ENCODE measurements at places on chromosomes 3 and 15.

DNA sequence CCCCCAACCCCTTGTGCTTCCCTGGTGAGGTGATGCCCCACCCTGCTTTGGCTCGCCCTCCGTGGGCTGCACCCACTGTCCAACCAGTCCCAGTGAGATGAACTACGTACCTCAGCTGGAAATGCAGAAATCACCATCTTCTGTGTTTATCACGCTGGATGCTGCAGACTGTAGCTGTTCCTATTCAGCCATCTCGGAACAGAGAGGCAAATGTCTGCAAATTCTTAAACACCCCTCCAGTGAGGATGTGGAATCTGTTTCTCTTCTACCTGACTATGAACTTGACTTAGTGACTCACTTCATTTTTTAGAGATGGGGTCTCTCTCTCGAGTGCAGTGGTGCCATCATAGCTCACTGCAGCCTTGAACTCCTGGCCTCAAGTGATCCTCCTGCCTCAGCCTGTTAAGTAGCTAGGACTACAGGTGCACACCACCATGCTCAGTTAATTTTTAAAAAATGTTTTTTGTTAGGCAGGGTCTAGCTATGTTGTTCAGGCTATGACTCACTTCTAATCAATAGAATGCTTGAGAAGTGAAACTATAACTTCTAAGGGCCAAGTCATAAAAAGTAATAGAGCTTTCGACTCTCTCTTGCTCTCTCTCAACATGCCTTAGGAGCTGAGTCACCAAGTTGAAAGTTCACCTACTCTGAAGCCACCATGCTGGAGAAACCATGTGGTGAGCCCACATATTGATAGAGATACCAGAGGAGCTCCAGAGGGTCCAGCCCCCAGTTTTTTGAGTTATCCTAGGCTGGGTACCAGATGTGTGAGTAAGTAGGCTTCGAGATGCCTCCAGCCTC is 11.5 kb upstream of the PARP14 start:
- no peak for DNase-seq

DNA sequence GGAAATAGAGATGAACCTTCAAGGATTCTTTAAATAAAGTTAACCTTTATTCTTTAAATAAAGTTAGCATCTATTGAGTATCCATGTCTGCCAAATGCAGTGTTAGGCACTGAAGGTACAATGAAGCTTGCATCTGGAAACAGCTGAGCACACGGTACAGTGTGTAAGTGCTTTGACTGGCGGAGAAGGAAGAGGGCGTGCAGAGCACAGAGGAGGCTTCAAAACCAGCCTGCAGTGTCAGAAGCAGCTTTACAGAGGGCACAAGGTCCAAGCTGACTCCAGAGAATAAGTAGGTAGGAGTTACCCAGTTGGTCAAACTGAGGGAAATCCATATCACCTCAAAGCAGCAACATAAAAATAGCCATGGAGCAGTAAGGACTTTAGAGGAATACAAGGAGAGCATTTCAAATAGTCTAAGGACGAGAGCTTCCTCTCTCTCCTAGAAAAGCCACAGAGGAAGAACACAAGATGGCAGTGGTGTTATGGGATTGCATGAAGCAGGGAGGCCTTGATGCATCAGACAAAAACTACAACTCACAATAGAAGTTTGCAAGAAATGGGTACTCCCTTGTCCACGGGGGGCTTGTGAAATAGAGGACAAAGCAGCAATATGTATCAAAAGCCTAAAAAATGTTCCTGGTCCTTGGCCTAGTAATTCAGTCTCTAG is 60.3 kb upstream of the PPP2R3A start:
- no peak for DNase-seq

- DNase-seq, result no peak
These were observed 4.1 kb downstream of the ISLR2 start for GRCh38 chr15:74134387-74135027.

DNA sequence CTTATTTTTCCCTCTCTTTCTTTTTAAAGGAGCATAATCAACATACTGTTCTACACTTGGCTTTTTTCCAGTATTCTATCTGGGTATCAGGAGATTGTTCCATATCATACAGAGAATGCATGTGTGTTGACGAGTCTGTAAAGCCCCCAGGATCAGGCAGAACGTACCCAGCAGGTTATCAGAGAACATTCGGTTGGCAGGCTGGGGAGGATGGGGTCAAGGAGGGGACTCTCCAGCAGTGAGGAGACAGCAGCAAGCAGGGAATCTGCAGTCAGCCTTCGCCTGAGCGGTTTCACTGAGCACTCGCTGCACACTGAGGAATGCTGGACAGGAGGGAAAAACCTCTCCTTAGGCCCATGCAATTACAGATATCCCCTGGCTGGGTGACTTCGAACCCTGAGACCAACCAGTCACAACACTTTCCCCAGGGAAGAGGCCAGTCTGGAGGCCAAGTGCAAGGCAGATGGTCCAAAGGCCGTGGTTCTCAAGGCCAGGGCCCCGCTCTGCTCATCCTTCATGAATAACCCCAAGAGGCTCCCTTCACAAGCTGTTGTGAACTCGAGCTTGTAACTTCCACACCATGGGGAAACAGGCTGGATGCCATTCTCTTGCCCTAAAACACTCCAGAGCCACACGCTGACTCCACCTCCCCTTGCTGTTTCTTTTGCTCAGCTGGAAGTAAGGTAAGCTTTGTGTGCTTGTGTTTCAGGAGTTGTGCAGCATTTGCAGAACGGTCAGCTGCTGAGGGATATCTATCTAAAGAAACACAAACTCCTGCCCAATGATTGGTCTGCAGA is 60.1 kb downstream of the PXYLP1 start:
- DNase-seq, result no peak

DNA sequence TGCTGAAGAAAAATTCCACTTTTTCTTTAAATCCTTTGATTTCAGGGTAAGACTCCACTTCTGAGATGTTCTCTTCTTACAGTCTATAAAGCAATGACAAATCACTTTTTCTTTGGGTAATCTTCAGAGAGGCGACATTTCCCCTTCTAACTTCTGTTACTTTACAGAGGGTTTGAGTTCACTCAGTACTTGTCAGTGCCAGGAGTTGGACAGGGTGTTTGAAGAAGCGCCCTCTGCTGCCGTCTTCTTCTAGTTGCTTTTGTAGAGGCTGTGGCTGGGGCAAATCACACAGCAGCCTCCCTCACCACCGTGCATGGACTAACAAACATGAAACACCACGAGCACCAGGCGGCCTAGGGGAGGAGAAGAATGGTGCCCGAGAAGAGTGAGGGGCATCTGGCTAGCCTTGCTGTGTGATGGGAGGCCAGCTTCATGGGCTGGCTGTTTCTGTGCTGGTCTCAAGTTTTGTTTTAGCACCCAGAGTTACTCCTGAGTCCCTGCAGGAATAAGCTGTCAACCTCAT is at the start of gene CD80:
CD80 (minus strand) TSS at position 174 of the 523 bp plus-strand sequence. CDS start 1,886 bp downstream, outside the sequence.
- peak; percentile 39 for DNase-seq

DNA sequence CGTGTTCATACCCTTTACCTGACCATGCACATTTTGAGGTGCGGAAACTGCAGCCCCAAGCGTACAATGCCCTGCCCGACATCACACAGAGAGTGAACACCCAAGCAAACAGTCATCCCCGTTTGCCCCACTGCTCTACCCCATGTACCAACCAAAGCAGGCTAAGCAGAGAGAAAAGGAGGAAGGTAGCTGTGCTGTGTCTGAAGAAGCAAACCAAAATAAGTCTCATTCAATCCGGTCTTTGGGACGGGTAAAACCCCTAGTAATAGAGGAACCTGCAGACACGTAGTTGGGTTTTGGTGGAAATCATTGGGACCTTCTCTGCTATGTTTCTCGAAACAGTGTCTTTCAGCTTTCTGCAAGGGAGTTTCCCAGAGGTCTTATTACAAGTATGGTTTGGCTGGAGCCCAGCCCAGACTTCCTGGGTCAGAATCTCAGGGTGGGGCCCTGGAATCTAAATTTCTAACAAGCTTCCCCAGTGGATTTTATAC is 164.6 kb upstream of the HES1 start:
- DNase-seq, result no peak

DNA sequence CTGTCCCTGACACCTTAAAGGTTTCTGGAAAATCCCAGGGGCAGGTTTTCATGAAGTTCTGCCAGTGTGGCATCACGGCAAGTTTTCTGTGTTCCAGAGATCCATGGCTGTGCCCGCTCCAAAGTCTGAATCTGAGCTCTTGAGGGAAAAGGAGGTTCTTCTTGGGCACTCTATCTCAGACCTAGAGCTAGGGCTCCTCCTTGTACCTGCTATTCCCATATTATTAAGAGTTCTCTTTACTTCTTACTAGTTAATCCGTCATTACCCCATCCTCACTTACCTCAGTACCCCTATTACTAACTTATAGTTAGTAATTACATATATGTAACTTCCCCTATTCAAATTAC is 5.9 kb upstream of the TRA2B start:
- no peak for DNase-seq

- no peak for DNase-seq
These were observed 14.4 kb upstream of the NOX5 start for GRCh38 chr15:69000091-69000490.

GRCh38 chr3:31225923-31226322 is 306.8 kb upstream of the STT3B start:
- DNase-seq, result no peak

DNA sequence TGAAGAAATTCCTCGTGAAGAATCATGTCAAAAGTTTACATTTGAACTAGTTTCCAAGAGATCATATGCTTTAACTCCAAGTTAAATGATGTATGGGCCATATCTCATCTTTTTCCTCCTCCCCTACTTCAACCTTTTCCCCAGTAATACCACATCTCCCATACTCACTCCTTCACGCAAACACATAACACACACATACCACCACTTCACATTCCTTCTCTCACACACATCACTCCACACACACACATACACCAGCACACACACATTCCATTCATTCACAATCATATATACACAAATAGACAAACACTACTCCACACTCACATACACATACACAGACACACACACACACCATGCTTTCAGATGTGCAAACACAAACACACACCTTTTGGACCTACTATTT is 769.0 kb upstream of the NR2F2 start:
- no peak for DNase-seq

- no peak for DNase-seq
These were observed 246.9 kb upstream of the TLE3 start for GRCh38 chr15:70344666-70345065.

GRCh38 chr15:29043736-29044502 is 158.1 kb downstream of the APBA2 start:
- DNase-seq, result no peak

- no peak for DNase-seq
These were observed 5.0 kb downstream of the IFRD2 start for GRCh38 chr3:50287262-50287661.

GRCh38 chr3:111619833-111620232 is 24.7 kb upstream of the ZBED2 start:
- DNase-seq, result no peak

DNA sequence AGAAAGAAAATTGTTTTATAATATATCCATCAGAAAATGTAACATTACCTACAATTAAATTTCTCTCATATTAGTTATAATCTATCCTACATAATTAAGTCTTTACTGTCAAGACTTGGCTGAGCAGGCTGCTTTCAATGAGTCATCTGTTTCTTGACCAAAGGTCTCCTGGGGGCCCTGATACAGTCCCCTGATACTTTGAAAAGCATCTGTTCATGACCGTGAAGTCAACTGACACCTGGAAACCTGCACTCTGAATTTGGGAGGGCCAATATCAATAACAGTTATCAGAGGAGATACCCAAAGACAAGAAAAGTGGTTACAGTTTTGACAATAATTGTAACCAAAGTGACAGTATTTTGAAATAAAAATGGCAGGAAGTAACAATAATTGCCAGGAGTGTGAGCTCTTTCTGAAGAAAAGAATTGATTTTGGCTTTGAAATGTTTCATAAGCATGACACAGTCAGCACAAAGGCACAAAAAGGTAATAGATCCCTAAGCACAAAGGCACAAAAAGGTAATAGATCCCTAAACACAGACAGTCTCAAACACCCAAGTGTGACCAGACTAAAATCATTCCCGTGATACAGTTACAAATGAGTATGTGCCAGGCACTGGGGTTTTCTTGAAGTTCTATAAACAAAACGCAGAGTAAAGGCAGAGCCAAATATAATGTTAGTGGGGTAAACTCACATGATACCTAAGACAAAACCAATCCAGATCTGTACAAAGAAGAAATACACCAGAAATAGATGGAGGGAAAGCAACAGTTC is 260.7 kb downstream of the PLOD2 start:
- DNase-seq, result no peak

DNA sequence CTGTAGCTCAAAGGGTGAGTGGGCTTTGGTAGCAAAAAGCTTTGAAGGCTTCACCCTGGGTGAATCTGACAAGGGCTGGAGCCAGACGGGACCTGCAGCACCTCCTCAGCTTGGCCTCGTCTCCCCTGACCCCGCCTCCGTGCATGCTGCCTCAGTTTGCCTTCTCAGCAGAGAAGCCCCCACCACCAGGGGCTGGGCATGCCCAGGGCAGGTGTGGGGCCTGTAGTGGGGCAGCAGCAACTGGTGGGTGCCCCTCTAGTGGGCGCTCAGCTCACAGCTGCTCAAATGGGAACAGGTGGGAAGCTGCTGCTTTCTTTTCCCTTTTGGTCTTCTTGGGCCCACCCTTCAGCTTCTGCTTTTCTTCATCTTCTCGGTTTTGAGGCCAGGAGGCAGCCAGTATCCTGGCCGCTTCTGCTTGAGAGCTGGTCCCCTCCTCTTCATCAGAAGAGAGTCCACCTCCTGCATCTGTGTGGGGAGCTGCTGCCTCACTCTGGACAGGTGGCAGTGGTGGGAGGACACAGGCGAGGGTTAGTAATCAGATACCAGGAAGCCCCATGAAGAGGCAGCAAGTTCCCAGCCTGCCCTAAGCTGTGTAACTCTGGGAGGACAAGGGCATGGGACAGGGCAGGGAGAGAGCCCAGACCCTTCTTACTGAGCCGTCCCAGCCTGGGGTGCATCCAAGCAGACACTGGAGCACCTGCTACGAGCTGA is 21.0 kb downstream of the TMEM43 start:
- DNase-seq, result no peak

DNA sequence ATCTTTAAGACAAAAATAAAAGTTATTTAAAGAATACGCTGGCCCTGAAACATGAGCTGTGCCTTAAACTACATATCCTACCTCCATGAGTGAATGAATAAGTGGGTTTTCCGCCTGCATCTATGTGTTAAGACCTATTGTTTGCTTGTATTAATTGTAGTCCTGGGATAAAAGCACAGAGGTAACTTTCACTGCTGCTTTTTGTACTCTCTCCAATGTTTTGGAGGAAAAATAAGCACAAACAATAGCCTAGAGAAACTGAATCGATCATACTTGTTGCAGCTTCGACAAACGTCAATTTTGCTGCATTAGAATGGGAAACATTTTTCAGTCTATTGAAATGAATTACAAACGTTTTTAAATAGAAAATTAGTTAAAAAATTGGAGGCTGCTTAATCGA is 1.3 kb upstream of the CTNNB1 start:
- no peak for DNase-seq

GRCh38 chr3:25916321-25916720 is 126.4 kb downstream of the OXSM start:
- no peak for DNase-seq

GRCh38 chr3:33941804-33942203 is 143.4 kb downstream of the PDCD6IP start:
- no peak for DNase-seq

- no peak for DNase-seq
These were observed 70.5 kb upstream of the ITGA11 start for GRCh38 chr15:68502398-68502901.

- DNase-seq, result no peak
These were observed 106.8 kb upstream of the SLC2A2 start for GRCh38 chr3:171133337-171133736.

GRCh38 chr3:29468187-29468586 is 187.3 kb downstream of the RBMS3 start:
- no peak for DNase-seq

- no peak for DNase-seq
These were observed 93.0 kb upstream of the WNT7A start for GRCh38 chr3:13972679-13973379.

Measured in NCI-H446 treated with DMSO at 0.1 percent for 48 hours (cell line).